Stimulated activated CD4-positive, alpha-beta T cell treated with anti-CD3 and anti-CD28 coated beads, Interleukin-4, amount 100 ng/mL, for 48 hours (primary cell): ENCODE measurements at places on chromosomes 2 and 18.

DNA sequence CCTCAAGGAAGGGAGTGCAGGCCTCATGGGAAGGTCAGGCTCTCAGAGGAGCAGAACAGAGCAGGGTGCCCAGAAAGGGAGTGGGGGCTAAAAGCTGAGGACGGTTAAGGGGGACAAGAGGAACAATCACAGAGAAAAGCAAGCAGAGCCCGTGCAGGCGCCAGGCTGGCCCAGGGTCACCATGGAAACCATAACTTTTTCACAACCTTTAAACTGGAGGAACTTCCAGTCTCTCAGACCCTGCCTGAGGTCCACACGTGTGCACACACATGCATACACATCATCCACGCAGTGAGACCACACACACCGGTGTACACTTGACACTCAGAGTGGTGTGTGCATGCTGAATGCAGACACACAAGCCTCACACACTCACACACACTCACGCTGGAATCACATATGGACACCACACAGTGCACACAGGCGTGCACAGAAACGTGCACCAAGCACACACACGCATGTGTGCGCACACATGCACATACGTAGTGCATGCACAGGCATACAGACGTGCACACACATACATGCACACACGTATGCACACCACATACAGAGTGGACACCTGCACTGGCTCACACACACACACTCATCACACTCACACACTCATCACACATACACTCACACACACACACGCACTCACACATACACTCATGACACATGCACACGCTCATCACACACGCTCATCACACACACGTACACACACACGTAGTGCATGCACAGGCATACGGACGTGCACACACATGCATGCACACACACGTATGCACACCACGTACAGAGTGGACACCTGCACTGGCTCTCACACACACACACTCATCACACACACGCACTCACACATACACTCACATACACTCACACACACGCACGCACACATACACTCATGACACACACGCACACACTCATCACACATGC lies 37.2 kb upstream of the SNED1 start:
- no peak for DNase-seq

- no peak for DNase-seq
These were observed 55.2 kb downstream of the KIF5C start for GRCh38 chr2:148930046-148930775.

- no peak for DNase-seq
These were observed 36.0 kb upstream of the FZD5 start for GRCh38 chr2:207805566-207806226.

DNA sequence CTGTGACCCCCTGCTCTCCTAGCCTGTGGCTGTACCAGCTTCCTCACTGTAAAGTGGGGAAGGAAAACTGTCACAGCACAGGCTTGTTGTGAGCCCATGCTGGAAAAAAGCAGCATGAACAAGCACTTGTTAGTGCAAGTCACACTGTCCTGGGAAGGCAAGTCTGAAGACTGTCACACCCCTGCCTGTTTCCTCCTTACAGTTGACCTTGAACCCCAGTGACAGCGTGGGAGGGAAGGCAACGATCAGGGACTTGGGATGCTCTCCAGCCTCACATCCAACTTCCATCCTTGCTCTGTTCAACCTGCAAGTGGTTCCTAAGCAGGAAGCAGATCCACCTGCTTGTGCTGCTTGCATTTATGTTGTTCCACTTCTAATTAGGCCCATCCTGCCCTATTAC lies 311.3 kb upstream of the KLHL29 start:
- DNase-seq: no peak

DNA sequence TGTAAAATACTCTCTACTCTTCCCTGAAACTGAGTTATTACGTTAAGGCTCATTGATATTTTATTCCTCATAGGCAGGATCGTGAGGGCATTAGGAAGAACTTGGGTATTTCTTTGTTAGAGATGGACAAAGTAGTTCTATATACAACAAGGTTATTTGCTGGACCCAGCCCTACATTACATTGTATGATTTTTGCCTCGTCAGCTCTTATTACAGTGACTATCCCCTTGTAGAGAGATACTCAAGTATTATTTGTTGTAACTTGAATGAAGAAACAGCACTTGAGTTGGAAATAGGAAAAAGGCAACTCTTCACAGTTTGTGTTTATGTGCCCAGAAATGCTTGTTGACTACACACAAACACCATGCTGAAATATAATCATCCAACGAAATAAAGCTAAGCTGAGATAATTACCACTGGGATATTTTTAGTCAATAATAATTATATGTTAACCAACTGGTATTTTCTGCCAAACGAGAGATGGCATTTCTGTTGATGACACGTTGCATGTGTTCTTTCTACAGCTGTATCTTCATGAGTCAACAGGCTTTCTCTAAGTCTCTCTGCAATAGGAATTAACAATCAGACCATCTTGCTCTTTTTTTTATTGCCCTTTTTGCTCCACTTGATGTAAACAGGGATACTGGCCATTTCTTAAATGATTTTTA lies 947.6 kb downstream of the DPP10 start:
- DNase-seq: no peak

DNA sequence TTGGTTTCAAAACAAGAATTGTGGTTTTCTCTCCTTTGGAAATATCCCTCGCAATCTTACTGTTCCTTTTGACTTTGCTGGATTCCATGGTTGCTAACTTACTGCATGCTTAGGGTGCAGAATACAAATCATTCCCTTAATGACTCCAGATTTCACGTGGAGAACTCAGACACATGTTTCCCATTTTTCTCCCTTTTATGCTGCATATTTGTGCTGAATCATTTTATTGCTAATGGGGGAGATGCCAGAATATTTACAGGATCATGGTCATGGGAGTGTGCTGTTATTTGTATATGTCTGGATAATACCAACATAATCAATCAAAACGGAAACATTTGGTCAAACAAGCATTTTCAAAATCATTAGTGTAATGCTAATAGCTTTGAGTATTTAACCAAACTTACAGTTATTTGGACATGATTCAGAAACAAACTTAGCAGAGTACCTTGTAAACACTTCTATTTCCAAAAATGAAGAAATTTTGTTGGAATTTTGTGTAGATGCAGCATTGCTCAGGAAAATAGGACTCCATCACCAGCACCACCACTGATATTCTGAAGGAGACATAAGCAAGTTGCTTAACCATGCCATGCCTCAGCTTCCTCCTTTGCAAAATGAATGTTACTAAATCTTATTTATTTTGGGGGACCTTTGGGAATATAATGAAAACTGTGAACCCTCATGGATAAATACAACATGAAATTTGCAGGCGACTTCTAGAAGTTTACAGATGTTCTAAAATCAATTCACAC lies 122.5 kb upstream of the RND3 start:
- DNase-seq: no peak

GRCh38 chr2:162795312-162795711 lies 43.3 kb downstream of the KCNH7 start:
- no peak for DNase-seq

GRCh38 chr2:232873292-232873908 lies 3.3 kb downstream of the SNORC start:
- no peak for DNase-seq

- DNase-seq: no peak
These were observed 131.1 kb upstream of the DNAJC10 start for GRCh38 chr2:182585001-182585400.

- no peak for DNase-seq
These were observed 38.4 kb upstream of the ITGAV start for GRCh38 chr2:186551323-186552050.

DNA sequence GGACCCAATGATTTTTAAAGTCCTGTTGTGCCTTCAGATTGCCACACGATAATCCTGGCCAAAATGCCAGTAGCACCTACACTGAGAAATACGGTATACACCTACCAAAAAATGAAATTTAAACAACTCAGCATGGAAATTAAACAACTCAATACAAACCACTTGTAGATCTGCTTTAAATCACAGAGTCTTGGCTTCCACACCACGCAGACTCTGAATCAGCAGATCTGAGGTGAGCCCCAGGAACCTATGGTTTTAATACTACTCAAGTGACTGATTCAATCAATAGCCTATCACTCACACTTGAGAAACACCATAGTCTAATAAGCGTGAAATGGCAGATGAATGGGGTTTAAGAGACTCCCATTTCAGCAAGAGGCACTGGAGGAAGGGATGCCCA lies 46.9 kb downstream of the MAP4K3 start:
- DNase-seq: no peak

DNA sequence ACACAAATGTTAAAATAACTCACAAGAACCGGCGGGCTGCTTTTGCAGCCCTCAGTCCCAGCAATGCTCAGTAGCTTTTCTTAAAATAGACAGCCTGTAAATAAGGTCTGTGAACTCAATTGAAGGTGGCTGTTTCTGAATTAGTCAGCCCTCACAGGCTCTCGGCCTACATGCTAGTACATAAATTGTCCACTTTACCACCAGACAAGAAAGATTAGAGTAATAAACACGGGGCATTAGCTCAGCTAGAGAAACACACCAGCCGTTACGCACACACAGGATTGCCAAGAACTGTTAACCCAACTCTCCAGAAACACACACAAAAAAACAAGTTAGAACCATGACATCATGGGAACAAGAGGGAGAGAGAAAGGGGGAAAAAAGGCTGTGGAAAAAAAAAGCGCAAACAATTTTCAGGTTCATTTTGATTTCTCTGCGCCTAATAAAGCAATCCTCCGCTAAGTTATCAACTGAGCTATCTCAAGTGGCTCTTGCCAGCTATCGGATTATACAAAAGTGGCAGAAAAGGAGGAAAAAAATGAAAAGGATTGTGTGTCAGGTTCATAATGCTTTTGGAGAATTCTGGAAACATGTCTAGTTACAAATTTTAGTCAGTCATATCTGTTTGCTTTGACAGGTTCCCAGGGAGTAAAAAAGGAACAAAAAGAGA lies 89.1 kb downstream of the ZEB2 start:
- no peak for DNase-seq

DNA sequence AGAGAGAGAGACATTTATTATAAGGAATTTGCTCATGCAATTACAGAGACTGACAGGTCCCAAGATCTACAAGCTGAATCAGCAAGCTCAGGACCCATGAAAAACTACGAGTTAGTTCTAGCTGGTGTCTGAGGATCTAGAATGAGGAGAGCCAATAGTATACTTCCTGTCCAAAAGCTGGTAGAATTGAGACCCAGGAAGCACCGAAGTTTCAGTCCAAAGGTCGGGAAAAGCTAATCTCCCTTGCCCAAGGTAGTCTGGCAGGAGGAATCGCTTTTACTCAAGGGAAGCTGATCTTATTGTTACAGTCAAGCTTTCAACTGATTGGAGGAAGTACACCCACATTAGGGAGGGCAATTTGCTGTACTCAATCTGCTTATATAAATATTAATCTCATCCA lies 389.6 kb downstream of the ADCYAP1 start:
- no peak for DNase-seq
